ENCODE measurements at places on chromosomes 2 and 18.

GRCh38 chr18:74331404-74331803 is 15.8 kb downstream of the C18orf63 start:
- no peak for DNase-seq

DNA sequence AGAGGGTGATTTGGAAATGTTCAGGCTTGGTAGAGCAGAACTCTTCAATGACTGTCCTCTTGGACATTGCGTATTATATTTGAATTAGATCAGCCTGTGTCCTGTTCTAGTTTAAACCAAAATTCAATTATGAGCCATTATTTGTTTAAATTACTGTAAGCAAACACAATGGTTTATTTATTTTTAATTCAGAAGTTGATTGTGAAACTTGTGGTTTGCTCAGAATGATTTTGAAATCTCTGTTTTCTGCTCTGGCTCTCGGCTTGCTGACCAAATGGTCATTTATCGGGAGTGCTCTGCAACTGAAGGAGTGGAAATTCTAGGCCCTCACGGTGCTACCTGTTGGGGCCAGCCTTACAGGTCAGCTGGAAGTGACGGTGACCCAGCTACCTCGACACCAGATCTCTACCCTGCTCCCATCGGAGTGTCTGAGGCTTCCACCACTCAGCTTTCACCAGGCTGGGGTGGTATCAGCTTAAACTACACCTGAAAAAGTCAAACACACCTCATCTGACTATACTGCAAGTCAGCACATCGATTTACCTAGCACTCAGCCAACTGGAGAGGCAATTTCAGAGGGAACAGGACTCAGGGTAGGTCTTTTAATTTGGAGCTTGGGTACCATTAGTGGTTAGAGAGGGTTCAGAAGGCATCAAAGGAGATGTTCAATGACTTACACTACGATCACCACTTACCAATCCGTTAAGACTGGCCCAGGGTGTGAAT is 36.8 kb upstream of the GPD2 start:
- no peak for DNase-seq

DNA sequence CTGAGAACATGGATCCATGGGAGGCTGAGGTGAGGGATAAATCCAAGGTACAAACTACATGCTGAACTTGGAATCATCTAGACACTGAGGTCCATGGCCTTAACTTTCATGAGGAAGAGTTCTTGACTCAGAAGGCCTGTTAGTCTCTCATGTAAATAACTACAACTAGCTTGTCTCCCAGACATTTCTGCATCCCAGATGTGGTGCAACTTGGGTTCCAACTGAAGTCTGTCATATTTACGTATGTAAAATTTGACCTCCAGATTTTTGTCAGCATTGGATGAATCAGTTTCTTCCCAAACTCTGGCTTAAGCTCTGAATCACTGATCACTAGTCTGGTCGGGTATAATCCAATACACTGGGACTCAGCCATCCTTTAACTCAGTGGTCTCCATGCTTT is 306.9 kb downstream of the PDE11A start:
- DNase-seq, result no peak

GRCh38 chr18:46262856-46263255 is 158.7 kb downstream of the HAUS1 start:
- no peak for DNase-seq

DNA sequence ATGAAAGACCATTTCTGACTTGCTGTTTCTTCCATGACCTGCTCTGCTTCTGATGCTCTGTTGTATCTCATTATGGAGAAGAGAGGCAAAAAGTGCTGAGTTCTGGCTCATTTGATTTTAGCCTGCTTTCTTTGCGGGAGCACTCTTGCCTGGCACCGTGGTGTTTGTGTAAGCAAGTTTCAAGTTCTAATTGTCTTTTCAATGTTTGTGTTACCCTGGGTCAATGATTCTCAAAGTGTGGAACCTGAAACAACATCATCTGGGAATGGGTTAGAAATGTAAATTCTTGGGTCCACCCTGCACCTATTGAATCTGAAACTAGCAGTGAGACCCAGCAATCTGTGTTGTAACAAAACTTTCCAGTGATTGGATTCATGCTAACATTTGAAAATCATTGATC is 85.5 kb upstream of the STON1 start:
- DNase-seq, result no peak

GRCh38 chr18:23181547-23181946 is 46.3 kb downstream of the CABLES1 start:
- DNase-seq, result no peak

- DNase-seq, result no peak
Observed at GRCh38 chr2:150588506-150588870, 101.0 kb upstream of the RND3 start.

DNA sequence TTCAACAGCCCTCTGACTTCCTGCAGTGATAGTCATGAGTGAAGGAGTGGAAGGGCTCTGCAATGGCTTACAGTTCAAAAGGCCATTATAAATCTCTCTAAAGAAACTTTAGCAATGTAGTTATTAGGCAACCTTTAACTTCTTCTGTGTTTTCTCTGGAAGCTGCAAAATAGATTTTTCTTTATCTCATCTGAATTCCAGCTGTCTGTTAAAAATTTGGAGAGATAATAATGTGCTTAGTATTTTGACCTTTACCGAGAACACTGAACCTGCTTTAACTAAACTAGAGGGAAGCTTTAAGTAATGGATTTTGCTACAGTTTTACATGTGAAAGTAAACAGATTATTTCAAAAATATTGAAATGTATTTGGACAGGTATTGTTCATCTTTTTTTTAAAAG is 847.9 kb downstream of the ERBB4 start:
- DNase-seq, result no peak

- DNase-seq, result no peak
Observed at GRCh38 chr2:63056107-63057050, 5.7 kb downstream of the OTX1 start.
